ENCODE measurements at places on chromosomes 5 and 9. TPM values are rescaled to one million over a fixed set of nuclear protein-coding genes. Genes with fewer than 3 reads are reported as not detected.

DNA sequence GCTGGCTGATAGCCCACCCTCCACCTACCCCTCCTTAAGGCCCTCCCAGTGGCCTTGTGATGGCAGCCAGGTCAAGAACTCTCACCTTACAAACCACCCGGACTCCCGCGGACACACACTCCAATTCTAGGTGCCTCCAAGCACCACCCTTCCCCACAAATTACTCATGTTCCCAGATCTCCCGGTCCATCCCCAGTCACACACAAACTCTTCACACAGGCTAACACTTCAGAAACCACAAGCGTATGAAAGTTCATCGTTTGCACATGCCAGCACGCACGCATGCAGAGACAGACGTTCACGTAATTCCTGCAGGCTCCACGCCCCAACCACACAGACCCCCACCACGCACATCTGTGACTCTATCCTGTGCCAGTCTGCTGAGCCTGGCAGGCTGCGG is 18.0 kb downstream of the NR5A1 start:
- H3K36me3 ChIP-seq: no peaks in the 10 kb centered on the region
- H3K27ac ChIP-seq: no peak overlapping the region
- H3K4me3 ChIP-seq: no peak overlapping the region
- no peaks in the 10 kb centered on the region for H3K4me1 ChIP-seq
- H3K27me3 ChIP-seq: no peaks in the 10 kb centered on the region
- DNase-seq: no peak

The IFNB1 gene
- total RNA-seq: 1.7 TPM

GRCh38 chr9:36893911-36894310 is 140.2 kb downstream of the PAX5 start:
- no peaks in the 10 kb centered on the region for H3K36me3 ChIP-seq
- H3K4me3 ChIP-seq: no peak overlapping the region
- H3K4me1 ChIP-seq: no peaks in the 10 kb centered on the region
- no peak overlapping the region for H3K27ac ChIP-seq
- no peak for DNase-seq

- no peak for DNase-seq
- peaks cover 2% of the 10 kb centered on the region for H3K27me3 ChIP-seq
- no peaks in the 10 kb centered on the region for H3K36me3 ChIP-seq
- no peak overlapping the region for H3K27ac ChIP-seq
- peaks cover 7% of the 10 kb centered on the region for H3K4me1 ChIP-seq
Observed at GRCh38 chr5:55577353-55578060, 42.7 kb upstream of the PLPP1 start.

The SV2C gene
- 0.10 TPM for total RNA-seq

The NFIB gene
- not detected for total RNA-seq

Data from activated CD4-positive, alpha-beta memory T cell treated with anti-CD3 and anti-CD28 coated beads for 36 hours (primary cell).